Cortex of kidney (tissue), 1 donor: ENCODE measurements at places on chromosomes 6 and 20.

DNA sequence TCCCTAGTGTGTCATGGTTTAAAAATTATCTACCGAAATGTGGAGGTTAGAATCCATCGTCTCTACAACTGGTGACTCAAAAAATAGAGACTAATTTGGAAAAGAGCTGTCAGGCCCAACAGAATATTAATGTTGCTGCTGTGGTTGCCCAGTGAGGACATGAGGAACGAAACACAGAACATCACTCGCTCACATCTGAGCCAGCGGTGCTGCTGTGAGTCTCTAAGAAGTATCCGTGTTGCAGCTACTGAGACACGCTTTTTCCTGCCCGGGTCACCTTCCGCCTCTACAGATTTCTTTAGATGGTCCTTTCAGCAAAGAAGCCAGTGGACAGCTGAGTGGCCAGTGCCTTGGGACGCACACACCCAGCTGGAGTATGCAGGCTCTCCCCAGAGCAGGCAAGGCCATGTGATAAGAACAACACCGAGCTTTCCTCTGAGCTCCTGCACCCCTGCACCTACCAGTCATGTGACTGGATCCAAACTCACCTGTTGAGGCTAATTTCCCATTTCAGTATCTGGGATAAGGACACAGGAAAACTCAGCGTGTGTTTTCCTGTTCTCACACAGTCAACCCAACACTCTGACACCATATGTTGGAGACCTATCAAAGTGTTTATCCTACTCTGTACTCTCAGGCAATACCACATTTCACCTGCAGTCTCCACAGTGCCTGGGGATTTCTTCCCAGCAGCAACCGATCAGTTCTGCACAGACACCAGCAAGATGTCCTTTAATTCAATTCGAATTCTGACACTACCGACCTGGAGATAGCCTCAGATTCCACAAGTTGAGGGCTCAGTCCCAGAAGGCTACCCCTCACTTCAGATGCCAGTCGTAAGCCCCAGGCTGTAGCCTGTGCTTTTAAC lies 119.0 kb upstream of the RPS6KA2 start:
- DNase-seq, result no peak

DNA sequence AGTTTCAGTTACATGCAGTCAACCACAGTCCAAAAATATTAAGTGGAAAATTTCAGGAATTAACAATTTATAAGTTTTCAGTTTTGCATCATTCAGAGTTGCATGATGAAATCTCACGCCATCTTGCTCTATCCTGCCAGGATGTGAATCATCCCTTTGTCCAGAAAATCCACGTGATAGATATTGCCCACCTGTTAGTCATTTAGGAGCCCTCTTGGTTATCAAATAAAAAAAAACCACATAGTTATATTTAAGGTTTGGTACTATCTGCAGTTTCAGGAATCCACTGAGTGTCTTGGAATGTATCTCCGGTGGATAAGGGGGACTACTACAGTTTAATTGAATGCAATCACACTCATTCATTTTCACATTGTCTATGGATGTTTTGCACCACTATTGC lies 1249.0 kb upstream of the CITED2 start:
- no peak for DNase-seq

DNA sequence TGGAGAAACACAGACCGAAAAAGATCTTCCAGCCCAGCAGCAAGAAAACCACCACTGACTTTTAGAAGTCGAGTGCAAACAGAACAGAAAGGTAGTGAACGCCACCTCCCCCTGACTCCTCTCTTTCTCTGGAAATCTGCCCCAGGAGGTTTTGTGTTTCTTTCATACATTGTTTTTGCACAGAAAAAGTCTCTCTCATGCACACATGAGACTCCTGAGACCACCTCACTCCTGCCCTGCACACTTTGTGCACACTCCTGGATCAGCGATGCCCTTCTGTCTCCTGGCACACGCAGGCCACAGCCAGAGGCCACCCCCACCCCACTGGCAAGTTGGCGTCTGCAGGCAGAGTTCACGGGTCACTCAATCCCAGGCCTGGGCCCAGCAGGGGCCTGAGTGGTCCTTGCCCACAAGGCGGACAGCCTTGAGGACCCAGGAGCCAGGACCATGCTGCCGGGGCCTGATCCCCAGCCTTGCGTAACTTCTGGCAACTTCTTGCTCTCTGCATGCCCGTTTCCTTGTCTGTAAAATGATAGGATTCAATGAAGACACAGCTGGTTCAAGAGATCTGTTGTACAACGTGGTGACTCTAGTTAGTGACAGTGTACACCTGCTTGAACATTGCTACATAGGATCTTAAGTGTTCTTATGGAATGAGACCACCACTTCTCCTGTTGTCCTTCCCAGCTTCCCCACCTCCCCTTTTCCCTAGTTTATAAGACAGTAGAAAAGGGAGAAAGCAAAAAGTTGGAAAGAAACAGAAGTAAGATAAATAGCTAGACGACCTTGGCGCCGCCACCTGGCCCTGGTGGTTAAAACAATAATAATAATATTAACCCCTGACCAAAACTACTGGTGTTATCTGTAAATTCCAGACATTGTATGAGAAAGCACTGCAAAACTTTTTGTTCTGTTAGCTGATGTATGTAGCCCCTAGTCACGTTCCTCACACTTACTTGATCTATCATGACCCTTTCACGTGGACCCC lies 30.2 kb upstream of the CST7 start:
- no peak for DNase-seq

- DNase-seq, result no peak
Measured at GRCh38 chr6:43246301-43247113, 3.2 kb downstream of the TTBK1 start.

GRCh38 chr20:19830211-19830785 lies 72.2 kb downstream of the RIN2 start:
- DNase-seq, result no peak

GRCh38 chr6:3287976-3288707 lies 29.4 kb downstream of the PSMG4 start:
- DNase-seq, result no peak

DNA sequence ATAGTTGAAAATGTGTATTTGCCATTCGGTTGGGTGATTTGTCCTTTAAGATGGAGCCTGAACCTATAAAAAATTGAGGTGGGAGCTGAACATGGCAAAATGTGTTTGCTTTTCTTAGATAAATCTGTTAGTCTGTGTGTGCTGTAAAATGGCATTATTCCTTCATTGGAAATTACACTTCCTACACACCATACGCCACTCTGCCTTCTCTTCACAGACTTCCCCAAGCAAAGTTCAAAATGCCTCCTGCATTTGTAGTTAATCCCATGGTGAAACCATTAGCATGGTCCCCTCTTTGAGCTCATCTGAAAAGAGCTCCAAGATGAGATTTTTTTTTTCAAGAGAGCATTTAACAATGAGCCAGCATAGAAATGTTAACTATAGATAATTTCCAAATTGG lies 567 bp downstream of the ADTRP start:
- DNase-seq, result no peak

DNA sequence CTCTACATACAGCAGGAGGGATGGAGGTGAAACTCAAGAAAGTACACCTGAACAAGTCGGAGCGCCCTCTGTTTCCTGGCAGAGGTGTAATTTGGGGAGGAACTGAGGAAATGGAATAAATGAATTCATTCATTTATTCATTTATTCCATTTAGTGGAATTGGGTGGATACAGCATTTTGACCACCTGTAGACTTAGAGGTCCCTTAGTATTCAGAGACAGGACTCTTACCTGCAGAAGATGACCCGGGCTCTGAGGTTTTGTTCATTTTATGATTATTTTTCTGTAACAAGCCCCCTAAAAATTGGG lies 9.1 kb downstream of the TRIM31 start:
- no peak for DNase-seq

GRCh38 chr6:149925253-149925973 lies 2.5 kb upstream of the RAET1G start:
- DNase-seq, result no peak

- no peak for DNase-seq
Measured at GRCh38 chr20:57509665-57510237, 15.2 kb downstream of the CTCFL start.

DNA sequence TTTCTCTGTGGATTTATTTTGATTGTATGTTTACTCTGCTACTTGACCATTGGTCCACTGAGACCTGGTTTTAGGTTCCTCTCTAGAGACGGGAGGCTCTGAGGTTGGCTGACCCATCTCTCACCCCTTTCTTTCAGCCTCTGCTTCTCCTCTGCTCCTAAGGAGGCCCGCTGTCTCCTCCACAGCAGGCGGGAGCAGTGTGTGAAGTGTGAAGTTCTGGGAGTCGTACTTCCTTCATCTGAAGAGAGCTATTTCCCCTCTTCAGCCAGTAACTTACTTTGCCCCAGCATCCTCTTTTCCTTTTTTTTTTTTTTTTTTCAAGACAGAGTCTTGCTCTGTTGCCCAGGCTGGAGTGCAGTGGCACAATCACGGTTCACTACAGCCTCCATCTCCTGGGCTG lies 21.1 kb downstream of the PDRG1 start:
- no peak for DNase-seq

GRCh38 chr6:4474810-4475209 lies 301.4 kb upstream of the CDYL start:
- DNase-seq, result no peak

GRCh38 chr6:160128879-160129516 lies 7.4 kb downstream of the SLC22A1 start:
- DNase-seq, result no peak

DNA sequence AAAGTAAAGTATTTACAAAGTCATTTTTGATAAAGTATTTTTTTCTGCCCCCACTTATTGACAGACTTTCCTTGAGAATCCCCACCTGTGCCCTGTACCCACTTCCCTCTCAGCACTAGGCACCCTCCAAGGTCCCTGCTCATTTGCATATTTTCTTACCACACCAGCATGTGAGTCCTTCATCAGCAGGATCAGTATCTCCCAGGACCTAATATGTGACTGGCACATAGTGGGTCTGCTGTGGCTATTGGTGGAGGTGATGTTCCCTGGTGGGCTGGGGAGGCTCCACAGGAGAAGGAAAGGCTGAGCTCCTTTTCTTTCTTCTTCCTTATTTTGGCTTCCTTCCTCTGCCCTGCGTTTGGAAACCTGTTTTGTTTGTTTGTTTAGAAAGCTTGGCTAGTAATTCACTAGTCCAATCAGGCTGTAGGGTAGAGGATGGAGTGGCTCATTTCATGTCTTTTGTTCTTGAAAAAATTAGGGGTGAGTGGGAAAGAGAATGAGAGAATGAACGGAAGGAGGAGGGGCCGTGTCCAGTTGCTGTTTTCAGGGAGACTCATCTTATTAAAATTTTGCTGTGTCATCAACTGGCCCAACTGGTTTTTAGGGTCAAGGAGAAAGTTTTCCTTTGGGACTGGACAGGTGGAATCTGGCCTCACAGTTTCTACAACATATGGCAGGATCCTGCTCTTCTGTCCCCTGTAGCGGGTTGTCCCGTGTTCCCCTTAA lies 2.8 kb upstream of the RNF24 start:
- no peak for DNase-seq

GRCh38 chr6:145263778-145264211 lies 471.5 kb downstream of the EPM2A start:
- no peak for DNase-seq

DNA sequence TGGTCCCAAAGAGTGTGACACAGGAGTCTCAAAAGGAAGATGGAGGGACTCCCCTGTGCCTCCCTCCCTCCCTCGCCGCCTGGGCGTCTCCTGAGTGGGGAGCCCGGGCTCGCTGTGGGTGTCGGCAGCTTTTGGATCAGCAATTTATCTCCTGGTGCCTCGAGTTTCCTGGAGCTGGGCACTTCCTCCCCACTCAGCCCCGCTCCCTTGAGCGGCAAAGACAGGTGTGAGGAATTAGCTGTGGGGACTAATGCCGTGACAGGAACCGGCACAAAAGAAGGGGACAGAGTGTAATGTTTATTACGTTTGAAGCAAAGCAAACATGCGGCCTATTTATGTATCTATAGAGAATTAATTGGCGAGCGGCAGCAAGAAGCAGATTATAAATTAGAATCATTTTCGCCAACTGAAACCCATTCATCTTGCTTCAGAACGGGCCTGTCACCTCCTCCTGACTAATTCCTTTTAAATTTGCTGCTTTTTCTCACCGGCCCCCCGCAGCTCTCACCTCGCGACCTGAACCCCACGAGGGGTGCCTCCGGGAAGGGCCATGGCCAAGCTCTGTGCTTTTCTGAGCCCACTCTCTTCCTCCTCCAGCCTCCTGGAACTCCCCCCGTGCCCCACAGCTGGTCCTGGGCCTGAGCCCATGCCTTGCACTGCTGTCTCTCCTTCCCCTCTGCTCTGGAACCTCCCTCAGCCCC lies 8.8 kb upstream of the CDH22 start:
- DNase-seq, result no peak

GRCh38 chr6:152135755-152136448 lies 328.4 kb downstream of the ESR1 start:
- no peak for DNase-seq

- no peak for DNase-seq
Measured at GRCh38 chr20:6515261-6515660, 252.2 kb upstream of the BMP2 start.

DNA sequence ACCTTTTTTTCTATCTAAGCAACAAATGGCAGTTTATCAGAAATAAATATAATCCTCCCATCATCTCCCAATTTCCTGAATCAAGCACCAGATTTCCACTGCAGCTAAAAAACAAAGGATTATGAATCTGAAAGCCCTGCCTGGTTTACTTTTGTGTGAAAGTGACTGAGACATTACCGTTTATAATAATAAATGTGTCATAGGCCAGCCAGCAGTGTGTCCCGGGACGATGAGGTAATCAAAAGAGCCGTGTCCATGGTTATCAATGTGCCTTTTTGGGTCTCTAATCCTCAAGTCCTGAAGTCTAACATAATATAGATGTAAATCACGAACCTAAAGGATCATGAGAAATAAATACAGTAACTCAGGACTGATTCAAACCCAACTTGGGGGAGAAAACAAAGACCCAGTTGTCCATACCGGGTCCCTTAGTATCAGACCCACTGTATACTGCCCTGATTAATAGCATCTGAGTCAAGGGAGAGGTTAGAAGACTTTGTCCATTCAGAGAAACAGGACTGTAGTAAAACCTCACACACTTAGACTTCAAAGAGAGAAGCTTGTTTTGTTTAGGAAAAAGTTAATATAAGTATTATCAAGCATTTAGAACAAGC lies 149.1 kb downstream of the SASH1 start:
- DNase-seq, result no peak

DNA sequence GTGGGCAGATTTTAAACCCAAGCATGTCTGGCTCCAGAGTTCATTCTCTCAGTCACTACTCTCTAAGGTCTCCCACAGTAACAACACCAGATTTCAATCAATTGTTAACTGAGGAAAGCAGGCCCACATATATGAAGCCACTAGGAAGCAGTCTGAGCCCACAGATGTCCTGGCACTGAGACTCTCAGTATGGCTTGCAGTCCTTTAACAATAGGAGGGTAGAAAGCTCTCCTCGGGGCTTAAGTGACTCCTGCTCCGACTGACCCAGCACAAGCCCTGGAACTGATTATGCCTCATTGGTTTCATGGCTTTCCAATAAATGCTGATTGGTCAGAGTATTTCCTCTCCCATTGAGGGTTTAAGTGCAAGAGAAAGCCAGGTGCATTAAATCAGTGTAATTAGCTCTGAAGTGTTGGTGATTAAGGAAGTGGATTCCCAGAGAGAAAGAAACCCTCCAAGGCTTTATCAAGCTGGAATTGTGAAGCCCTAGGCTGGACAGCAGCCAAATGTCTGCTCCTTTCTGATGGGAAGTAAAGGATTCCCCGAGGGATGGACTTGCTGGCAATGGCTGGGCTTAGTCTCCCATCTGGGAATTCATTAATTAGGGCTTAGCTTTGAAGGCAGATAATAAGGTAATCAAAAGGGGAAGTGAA lies 76.6 kb upstream of the PROKR2 start:
- no peak for DNase-seq
